ENCODE measurements at places on chromosomes 5 and 9. TPM values are rescaled to one million over a fixed set of nuclear protein-coding genes. Genes with fewer than 3 reads are reported as not detected.

DNA sequence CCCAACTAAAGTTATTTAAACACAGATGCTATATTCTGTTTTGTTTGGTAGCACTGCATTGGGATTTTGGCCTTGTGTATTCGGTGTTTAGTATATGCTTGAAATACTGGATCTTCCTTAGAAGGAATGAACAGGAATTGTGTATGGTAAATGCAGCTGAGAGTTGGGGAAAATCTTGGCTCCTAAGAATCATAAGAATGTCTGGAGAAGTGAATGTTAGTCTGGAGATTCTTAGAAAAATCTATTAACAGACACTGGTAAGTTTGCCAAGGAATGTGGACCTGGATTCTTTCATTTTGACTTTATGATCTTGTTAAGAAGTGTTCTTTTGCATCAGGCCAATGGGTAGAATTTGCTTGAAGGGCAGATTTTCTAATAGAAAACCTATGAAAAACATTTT lies 38.9 kb downstream of the SNX30 start:
- DNase-seq = no peak

- DNase-seq = no peak
Observed at GRCh38 chr5:33756491-33756890, 135.3 kb downstream of the ADAMTS12 start.

GRCh38 chr5:153469423-153469822 lies 21.0 kb upstream of the GRIA1 start:
- no peak for DNase-seq

- DNase-seq = no peak
Observed at GRCh38 chr9:79877943-79878602, 306.3 kb downstream of the TLE4 start.

DNA sequence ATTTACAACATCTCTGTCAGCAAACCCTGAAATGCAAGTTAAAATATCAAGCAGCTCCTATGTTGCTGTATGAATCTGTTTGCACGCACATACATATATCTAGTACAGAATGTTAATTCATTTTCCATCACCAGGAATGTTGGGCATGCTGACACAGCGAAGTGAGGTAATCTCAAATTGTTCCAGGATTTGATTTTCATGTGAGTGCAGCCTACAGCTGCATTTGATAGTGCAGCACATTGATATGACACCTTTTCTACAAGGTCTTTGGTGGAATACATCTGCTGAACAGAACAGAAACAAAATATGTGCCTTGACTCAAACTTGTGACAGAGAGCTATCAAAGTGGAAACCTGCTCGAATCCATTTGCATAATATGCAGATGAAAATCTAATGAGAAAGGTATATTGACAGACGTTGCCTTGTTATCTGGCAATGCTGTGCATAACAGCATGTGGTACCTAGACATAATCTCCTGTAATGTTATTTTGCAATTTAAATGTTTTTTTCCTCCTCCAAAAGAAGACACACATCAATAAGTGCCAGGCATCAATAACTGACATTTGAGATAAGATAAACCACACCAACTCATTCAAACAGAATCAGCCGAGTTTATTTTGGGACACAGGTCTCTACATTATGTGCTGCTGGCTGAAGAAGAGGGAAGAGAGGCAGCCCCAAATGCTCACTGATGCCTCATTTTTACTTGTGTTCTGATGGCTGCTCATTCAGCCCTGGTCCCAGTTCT lies 512.2 kb downstream of the ZNF608 start:
- no peak for DNase-seq

- DNase-seq = no peak
Observed at GRCh38 chr5:132962429-132963021, 909 bp downstream of the AFF4 start.

DNA sequence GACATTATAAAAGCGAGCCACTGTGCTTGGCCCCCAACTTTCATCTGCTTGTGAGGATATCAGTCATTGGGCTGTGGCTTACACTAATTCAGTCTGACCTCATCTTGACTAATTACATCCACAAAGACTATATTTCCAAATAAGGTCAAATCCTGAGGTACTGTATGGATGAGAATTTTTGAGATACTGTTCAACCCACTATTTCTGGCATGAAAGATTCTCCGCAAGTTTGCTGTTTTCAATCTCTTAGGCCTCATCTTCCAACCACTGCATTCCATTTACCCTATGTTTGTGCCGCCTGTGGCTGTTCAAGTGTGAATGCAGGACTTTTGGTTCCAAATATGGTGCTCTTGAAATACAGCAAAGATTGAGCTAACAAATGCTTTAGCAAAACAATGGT lies 400.9 kb upstream of the SGCD start:
- DNase-seq = no peak

GRCh38 chr9:15277400-15278090 lies 29.5 kb downstream of the TTC39B start:
- DNase-seq = no peak

Gene NUP214
- 120 TPM for total RNA-seq
